Hematopoietic multipotent progenitor cell treated with erythropoietin and hydrocortisone succinate and interleukin-3 and kit ligand, for 6 days (in vitro differentiated cells): ENCODE measurements at places on chromosomes 4 and X.

DNA sequence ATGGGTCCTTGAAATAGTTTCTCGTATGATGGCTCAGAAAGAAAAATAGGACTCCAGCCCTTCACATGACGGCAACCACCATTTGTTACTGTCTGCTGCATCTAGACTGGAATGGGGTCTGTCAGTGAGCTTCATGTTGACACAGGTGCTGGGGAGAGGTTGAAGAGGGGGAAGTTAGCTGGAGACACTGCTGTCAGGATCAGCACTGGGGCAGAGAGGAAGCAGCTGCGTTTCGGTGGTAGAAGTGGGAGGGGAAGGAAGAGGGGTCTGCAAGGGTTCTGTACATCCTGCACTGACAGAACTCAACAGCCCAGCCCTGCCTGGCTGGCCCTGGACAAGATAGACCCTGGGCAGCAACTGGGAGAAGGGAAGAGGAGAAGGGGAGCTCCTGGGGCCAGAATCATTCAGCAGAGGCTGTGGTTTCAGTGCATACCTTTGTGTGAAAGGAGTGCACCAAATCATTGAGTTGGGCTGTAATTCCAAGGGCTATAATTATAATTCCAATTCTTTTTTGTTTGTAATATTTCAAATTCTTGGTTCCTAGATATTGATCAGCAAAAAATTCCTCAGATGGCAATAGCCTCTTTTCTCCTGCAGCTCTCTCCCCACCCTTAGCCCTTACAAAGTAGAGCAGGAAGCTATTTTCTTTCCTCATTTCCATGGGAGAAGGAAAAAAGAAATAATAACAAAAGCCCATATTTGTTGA, 119.4 kb upstream of the C1GALT1C1 start:
- peak; percentile 21 for DNase-seq

GRCh38 chrX:110322603-110323002, 4.7 kb upstream of the AMMECR1 start:
- no peak for DNase-seq

DNA sequence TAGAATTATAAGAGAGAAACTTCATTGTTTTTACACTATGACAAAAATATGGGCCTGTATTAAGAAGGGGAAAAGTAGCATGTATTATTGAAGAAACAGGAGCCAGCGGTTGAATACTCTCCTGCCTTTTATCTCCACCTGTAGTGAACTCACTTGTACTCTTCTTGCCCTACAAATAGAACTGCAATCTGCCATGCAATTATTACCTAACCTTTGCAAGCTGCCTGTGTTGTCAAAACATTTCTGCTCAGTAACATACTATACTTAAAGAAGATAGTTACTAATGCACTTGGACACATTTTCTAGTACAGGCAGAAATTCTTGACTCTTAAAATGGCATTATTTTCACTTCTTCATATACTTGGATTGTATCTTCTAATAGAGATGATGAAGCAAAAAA, 818.4 kb upstream of the GRID2 start:
- no peak for DNase-seq

DNA sequence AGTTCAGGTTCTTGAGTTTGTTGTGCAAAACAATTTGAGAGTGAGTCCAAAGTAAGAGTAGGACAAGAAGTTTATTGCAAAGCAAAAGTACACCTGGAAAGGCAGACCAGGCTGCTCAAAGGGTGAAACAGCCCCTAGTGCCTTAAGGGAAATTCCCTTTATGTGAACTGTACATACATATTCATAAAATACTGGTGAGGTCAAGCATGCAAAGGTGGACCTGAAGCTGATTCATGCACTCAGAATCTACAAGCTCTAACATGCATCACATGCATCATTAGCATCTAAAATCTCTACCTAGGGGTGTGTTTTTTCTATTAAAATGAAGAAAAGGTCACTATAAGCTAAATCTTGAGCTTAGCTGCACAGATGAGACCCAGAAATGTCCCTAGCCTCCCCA, 266.9 kb downstream of the SPATA18 start:
- DNase-seq: no peak

GRCh38 chr4:17336524-17336961, 175.3 kb downstream of the QDPR start:
- DNase-seq: no peak

GRCh38 chr4:67744561-67745283, 9.5 kb downstream of the GNRHR start:
- DNase-seq: no peak

- no peak for DNase-seq
These were observed 211.3 kb downstream of the TENM3 start for GRCh38 chr4:182454440-182455013.

DNA sequence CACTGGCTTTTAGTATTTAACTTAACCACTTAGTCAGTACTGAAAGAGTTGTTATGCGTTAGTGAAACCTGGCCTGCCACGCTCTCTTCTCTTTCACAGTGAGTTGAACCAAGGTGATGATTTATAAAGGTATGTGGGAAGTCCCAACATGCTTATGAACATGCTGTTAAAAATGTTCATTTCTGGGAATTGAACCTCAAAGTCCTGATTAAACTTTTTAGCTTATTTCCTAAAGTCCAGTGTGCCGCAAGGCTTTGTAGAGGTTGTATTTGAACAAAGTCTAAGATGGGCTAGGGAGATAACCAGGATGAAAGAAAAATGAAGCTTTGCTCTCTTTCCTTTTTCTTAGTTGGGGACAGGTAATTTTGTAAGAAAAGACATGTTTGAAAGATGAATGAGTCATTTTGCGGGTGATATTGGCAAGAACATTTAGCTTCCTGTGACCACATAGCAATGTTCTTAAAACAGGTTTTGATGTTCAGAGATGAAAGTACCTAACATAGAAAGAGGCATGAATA, 270.3 kb downstream of the DTHD1 start:
- no peak for DNase-seq

GRCh38 chr4:2824329-2824835, 19.3 kb upstream of the ADD1 start:
- DNase-seq: no peak

DNA sequence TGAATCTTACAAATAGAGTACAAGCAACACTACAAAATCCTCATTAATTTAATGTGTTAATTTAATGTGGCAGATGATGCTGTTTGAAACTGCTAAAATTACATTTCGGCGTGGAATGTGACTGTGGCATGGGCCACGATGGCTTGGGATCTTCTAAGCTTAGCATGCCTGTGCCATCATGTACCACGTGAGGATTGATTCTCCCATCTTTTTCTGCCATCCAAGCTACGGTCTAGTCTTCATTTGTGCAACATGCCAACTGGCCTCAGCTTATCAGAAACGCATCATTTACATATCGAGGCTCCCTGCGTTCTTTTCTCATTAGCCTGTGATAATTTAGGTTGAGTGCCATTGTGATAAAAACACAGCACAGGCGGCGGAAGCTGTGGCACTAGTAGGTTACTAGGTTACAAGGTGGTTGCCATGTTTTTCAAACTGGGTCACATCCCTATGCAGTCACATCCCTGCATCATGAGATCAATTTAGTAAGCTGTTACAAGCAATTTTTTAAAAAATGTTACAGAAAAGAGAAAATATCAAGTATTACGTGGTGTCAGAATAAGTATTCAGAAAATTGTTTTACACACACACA, 189.9 kb upstream of the RBPJ start:
- DNase-seq: no peak

DNA sequence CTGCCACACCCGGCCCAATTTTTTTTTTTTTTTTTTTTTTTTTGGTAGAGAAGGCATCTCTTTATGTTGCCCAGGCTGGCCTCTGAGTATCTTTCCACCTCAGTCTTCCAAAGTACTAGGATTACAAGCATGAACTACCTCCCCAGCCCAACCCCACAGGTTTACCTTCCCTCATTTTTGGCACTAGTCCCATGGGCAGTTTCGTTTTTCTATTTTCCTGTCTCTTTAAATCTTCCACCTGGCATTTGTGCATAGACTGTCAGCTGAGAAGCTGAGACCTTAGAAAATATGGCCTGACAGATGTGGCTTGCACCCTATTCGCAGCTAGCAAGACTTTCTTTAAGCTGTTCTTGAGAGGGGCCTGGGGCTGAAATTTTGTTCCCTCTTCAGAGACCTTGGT, 27.9 kb downstream of the TNIP2 start:
- DNase-seq: no peak

- DNase-seq: no peak
These were observed 117.2 kb downstream of the IRF2 start for GRCh38 chr4:184357165-184357564.

GRCh38 chrX:14508025-14508690, 21.2 kb upstream of the GLRA2 start:
- DNase-seq: no peak

GRCh38 chrX:140944710-140945109, 57.7 kb upstream of the SPANXB1 start:
- no peak for DNase-seq
